ENCODE measurements at places on chromosomes 2 and 18.

- DNase-seq, result no peak
Observed at GRCh38 chr2:68779595-68779994, 45.0 kb downstream of the ARHGAP25 start.

- DNase-seq, result no peak
Observed at GRCh38 chr2:46002947-46003346, 294.3 kb upstream of the EPAS1 start.

- DNase-seq, result no peak
Observed at GRCh38 chr2:230666885-230667712, 45.5 kb upstream of the CAB39 start.

DNA sequence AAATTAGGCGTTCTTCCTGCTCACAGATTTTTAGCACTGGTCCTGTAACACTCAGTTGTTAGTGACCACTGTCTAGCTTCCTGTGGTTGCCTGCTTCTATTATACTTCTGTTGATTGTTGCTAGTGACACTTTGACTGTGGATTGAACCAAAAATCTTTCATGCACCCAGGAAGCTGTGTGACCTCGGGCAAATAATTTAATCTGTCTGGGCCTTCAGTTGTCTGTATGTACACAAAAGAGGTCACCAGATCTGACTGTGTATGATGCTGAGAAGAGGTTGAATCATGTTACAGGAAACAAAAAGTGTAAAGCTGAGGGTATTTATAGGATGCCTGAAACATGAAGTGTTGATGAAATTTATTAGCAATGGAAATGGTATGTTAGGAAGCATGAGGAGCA is 12.7 kb downstream of the ICOS start:
- no peak for DNase-seq

- no peak for DNase-seq
Observed at GRCh38 chr2:144325086-144325485, 194.8 kb downstream of the ZEB2 start.

GRCh38 chr2:226971770-226972169 is 135.9 kb downstream of the RHBDD1 start:
- DNase-seq, result no peak

DNA sequence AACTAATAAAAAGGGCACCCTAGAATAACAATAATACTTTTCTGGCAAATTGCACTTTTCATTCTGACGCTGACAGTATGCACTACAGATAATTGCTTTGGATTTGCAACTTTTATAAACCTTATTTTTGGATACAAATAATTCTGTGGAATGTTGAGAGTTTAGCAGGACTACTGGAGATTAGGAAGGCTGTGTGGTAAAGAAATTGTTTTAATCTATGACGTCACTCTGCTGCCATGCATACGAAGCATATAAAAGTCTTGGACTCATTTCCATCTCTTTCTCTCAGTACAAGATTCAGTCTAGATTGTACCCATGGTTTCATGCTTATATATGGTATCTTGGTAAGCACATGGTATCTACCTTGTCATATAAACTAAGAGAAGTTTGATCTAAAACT is 28.1 kb upstream of the ZCCHC2 start:
- DNase-seq, result no peak

DNA sequence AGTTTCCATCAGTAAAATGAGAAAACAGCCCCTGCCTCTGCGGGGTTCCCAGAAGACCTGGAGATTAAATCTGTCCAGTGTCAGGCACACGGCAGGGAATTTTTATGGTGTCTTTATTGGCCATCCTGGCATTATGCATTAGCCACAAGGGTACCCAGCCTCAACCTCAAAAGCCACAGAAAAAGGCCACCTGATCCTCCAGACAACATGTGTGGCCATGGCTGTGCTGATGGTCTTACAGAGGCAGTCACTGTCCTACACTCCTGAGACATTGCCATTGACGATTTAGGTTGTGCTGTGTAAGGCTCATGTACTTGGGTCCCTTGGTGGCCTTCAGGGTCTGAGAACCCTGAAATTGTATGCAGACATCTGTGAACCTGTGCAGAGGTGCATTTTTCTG is 115.6 kb downstream of the SMAD7 start:
- DNase-seq, result no peak

- no peak for DNase-seq
Observed at GRCh38 chr2:10413991-10414451, 34.1 kb downstream of the ODC1 start.

DNA sequence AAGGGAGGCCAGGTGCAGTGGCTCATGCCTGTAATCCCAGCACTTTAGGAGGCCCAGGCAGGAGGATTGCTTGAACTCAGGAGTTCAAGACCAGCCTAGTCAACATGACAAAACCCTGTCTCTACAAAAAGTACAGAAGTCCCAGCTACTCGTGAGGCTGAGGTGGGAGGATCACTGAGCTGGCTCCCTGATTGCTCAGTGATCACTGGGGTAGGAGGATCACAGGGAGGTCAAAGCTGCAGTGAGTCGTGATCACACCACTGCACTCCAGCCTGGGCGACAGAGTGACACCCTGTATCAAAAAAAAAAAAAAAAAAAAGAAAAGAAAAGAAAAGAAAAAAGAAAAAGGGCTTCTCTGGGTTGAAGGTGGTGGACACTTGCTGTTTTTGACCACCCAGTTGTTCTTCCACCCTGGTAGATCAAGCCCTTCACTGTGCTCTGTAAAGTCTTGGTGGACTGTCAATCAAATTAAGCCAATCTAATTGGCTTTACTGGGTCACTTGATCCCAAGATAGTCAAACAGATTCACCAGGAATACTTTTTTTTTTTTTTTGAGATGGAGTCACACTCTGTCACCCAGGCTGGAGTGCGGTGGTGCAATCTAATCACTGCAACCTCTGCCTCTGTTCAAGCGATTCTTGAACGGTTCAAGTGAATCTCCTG is 191.6 kb downstream of the AGPS start:
- no peak for DNase-seq

- no peak for DNase-seq
Observed at GRCh38 chr2:218125626-218126080, at the start of gene CXCR2. CXCR2 (plus strand) TSS chr2:218126028; CDS start chr2:218134802, 8,774 bp downstream.

GRCh38 chr18:27473318-27473717 is 288.2 kb upstream of the CHST9 start:
- no peak for DNase-seq

DNA sequence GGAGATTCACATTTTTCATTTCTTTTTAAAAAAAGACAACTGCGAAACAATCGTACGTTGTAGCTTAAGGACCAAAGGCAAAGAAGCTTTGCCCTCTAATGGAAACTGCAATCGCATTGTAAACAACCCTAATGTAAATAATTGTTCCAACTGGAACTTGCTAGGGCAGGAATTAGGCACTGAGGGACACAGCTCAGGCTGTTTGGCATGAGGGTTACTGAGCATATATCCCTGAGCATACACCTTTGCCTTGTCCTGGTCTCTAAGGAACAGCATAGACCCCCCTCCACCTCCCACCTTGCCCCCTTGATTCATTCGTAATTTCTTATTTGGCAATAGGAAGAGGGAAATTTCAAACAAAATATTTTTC is 396.4 kb downstream of the LNPK start:
- no peak for DNase-seq

DNA sequence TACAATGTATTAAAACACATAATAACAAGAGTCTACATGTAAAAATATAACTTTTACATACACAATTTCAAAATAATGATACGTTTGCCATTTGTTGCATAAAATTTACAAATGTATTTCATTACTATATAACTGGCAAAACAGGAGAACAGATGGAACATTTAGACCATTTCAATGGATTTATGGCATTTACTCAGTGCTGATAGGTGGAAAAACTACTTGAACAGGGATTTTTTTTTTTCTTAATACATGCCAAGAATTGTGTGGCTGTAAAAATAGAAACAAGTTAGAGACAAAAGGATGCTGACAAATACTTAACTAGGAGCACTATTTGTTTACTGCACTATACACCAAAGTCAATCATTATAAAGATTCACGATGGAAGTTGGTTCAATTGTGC is 266.8 kb upstream of the CCDC68 start:
- no peak for DNase-seq

Measured in pulmonary artery endothelial cell (primary cell).